SK-N-SH (cell line): ENCODE measurements at places on chromosomes 11 and 22.

DNA sequence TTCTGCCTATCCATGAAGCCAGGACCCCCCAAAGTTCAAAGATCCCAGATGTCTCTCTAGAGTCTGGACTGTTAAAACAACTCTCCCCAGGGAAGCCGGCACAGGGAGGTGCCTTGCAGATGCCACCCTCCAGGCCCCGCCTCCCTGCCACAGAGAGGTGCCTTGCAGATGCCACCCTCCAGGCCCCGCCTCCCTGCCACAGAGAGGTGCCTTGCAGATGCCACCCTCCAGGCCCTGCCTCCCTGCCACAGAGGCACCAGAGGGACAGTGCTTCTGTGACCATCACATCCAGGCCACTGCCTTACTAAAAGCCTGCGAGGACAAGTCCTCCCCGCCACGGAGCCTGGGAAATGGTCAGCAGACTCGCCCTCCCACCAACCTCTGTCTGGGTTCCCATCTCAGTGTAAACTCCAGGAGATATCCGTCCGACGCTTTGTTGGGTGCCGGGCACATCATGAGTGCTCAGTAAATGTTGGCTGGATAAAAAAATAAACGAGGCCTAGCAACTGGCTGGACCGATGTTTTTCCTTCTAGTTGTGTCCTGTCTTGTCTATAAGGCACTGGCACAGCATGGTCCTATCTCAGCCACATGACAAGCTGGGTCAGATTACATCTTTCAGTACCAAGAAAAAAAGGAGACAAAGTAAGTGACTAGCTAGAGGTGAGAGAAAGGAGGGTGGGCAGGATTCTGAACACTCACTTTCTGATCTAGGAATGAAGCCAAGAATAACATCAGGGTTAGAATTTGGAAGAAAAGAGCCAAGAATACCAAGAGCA is 91.2 kb upstream of the CSNK2A3 start:
- DNase-seq = no peak

- no peak for DNase-seq
These were observed 188.4 kb upstream of the NAV2 start for GRCh38 chr11:19524171-19524671.

DNA sequence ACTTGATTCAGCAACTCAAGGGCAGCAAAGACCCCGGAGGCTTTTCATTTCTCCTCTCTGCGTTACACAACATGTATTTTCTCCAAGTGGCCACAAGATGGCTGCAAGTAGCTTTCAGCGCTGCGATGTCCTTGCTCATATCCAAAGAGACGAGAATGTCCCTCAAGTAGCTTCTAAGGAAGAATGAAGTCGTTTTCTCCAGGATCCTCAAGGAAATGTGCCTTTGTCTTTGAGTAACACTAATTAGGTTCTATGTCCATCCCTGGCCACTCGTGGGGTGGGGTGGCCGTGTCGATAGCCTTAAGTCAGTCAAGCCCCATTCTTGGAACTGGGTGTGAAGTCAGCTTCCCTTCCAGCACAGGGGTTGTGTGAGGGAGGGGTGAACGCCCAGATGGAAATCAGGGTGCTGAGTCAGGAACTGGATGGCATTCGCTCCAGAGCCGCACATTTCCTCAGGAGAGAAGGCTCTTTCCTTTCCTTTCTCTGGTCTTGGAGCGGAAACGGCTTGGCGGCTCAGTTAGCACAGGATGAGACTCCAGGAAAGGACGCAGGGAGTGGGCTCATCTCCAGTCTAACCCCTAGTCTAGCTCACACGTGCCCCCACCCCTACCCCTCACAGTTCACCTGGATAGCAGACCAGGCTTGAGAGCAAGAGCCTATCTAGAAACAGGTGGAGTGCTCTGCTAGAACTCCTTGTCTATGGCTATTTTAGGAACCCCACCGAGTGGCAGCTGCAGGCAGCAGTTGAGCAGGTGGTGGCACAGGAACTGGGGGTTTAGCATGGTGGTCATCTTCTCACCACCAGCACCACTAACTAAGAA is 44.3 kb downstream of the NNMT start:
- DNase-seq = peak; percentile 39

GRCh38 chr11:10331548-10332289 is 26.8 kb downstream of the ADM start:
- DNase-seq = no peak

GRCh38 chr11:19952116-19952605 is 208.1 kb downstream of the DBX1 start:
- DNase-seq = peak; percentile 56

DNA sequence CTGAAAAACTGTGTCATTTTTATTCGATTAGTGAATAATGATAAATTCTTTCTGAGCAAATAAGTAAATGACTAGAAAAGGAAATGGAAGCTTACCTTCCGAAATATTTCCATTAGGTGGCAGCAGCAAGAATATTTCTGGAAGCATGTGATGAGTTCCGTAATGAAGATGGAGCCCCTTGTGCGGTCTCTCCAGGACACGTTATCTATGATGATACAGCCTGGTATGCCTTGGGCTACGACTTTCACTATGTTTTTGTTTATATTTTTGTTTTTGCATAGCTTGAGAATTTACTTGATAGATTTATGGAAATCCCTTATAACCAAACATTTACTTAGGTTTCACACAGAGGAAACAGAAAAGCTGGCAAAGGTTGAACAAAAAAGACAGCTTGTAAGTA is 25.7 kb downstream of the CASP5 start:
- DNase-seq = no peak

- DNase-seq = no peak
These were observed 25.8 kb downstream of the RCN1 start for GRCh38 chr11:32116668-32117067.

DNA sequence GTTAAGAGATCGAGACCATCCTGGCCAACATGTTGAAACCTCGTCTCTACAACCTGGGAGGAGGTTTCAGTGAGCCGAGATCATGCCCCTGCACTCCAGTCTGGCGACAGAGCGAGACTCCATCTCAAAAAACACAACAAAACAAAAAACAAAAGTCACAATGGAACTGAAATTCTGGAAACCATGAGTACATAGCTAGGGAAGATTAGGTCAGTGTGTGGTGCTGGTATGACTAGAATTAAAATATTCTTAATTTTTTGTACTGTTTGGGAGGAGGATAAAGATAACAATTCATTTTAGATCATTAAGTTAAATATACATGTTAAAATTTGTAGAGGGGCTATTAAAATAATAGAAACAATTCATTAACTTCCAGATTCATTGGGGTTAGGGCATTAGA is 344.4 kb downstream of the TBC1D22A start:
- DNase-seq = no peak

- DNase-seq = no peak
These were observed 12.6 kb downstream of the SOX10 start for GRCh38 chr22:37971475-37972434.

DNA sequence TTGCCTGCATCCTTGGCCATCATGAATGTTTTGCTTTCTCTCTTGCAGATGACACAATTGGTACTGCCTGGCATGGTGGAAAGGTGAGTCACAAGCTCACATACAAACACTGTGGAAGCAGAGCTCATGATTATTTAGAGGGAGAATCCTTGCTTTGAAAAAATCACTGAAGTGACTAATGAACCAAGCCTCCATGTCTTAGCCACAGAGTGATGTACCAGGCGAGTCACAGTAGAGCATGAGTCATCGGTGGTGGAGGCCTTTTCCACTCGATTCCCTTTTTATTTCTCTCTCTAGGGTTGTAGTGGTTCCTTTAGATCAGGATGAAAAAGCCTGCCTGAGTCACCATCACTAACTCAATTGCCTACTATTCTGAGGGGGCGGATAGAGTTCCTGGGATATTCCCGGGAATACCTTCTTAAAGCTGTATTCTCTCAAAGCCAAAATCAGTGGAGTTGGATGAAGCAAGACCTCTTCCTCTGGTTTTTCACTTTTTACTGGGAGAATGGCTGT is 49.6 kb upstream of the ALKBH3 start:
- no peak for DNase-seq

DNA sequence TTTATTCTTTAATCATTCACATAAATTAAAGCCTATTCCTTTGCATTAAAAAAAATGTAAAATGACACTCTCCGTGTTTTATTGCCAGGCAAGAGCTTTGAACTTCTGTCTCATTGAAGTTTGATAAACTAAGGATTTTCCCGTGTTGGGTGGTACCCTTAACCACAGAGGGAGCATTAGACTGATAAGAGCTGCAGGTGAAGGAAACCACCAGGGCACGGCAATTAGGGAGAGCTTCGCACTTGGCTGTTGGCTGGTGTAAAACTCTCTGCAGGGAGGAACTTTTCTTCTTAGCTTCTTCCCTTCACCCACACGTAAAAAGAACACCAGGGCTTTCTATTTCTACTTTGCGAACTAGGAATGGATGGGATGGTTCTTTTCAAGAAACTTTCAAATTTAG is 47.0 kb downstream of the CSTPP1 start:
- no peak for DNase-seq
